ENCODE measurements at places on chromosomes 5 and 9.

GRCh38 chr9:98132806-98133631 is 14.0 kb upstream of the TRIM14 start:
- DNase-seq: no peak

- no peak for DNase-seq
Observed at GRCh38 chr5:12934722-12935121, 1009.8 kb downstream of the DNAH5 start.

GRCh38 chr5:36683821-36684434 is 77.5 kb downstream of the SLC1A3 start:
- DNase-seq: peak; percentile 98

- no peak for DNase-seq
Observed at GRCh38 chr9:4263591-4263990, 36.3 kb downstream of the GLIS3 start.

DNA sequence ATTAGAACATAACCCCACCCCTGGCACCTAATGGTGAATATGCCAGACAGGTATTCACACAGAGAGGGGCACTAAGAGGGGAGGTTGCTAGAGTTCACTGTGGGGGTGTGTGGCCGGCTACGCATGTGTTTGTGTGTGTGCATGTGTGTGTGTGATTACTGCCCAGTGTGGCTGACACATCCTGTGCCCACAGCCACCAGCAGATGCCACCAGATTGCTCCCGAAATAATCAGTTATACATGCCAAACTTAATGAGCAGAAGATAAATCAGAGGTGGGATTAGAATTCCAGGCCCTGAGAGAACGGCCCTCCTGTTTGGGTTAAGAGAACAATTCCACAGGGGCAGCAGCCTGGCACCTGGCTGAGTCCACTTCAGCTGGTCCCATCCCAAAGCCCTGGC is 91.8 kb upstream of the TBCA start:
- DNase-seq: no peak

GRCh38 chr9:133729617-133730281 is 8.4 kb downstream of the SARDH start:
- no peak for DNase-seq

GRCh38 chr9:129781981-129782380 is 21.0 kb upstream of the TOR1B start:
- no peak for DNase-seq

GRCh38 chr5:163366757-163367156 is 70.6 kb upstream of the CCNG1 start:
- no peak for DNase-seq

DNA sequence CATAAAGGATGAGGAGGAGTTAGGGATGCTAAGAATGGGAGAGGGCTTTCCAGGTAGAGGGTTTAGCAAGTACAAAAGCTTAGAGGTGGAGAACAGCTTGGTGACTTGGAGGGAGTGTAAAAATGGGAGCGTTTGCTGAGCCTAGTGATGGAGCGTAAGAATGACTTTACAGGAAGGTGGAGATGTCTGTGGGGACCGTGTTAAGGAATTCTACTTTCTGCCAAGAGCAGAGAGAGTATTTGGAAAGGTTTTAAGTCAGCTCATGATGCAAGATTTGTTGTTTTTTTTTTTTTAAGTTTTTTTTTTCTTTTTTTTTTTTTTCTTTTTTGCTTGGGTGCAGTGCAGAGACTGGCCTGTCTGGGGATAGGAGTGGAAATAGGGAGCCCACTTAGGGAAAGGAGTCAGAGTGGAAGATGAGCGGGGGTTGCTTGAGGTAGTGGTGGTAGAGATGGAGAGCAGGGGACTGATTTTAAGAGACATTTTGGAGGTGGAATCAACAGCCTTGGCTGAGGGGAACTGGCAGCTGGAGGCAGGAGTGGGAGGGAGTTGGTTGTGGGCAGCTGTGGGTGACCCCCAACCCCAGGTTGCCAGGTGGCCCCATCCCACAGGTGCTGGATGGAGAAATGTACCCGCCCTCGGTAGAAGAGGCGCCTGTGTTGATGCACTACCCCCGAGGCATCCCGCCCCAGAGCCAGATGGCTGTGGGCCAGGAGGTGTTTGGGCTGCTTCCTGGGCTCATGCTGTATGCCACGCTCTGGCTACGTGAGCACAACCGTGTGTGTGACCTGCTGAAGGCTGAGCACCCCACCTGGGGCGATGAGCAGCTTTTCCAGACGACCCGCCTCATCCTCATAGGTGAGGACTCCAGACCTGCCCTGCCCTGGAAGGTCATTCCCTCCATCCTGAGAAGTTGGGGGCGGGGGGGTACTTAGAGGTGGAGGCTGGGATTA is 12.4 kb downstream of the PTGS1 start:
- peak; percentile 25 for DNase-seq

- DNase-seq: peak; percentile 12
Observed at GRCh38 chr9:15606643-15607472, 54.0 kb downstream of the CCDC171 start.

Data from fibroblast of lung (primary cell).